ENCODE measurements at places on chromosomes 12 and 14.
A peak's percentile ranks its signal among the peaks of the same experiment; 100 is the strongest.

DNA sequence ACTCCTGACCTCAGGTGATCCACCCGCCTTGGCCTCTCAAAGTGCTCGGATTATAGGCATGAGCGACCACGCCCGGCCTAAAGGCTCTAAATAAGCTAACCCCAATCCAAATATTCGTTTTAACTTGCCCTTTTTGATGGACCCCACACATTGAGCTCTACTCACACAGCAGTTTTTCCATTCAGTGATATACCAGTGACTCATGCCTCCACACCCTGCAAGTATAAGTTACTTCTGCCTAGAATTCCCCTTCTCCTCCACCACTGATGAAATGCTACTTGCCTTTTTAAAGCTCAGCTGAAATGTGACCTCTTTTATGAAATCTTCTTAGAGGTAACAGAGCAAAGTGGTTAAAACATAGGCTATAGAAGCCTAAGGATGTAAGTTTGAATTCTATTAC is 68.8 kb downstream of the EXOC5 start:
- H3K4me1 ChIP-seq, result no peaks in the 10 kb centered on the region
- no peak overlapping the region for H3K27ac ChIP-seq
- H3K36me3 ChIP-seq, result no peaks in the 10 kb centered on the region

GRCh38 chr12:9619411-9620179 is 11.9 kb upstream of the KLRB1 start:
- no peak overlapping the region for H3K27ac ChIP-seq
- DNase-seq, result no peak
- no peaks in the 10 kb centered on the region for H3K36me3 ChIP-seq
- no peaks in the 10 kb centered on the region for H3K4me1 ChIP-seq

DNA sequence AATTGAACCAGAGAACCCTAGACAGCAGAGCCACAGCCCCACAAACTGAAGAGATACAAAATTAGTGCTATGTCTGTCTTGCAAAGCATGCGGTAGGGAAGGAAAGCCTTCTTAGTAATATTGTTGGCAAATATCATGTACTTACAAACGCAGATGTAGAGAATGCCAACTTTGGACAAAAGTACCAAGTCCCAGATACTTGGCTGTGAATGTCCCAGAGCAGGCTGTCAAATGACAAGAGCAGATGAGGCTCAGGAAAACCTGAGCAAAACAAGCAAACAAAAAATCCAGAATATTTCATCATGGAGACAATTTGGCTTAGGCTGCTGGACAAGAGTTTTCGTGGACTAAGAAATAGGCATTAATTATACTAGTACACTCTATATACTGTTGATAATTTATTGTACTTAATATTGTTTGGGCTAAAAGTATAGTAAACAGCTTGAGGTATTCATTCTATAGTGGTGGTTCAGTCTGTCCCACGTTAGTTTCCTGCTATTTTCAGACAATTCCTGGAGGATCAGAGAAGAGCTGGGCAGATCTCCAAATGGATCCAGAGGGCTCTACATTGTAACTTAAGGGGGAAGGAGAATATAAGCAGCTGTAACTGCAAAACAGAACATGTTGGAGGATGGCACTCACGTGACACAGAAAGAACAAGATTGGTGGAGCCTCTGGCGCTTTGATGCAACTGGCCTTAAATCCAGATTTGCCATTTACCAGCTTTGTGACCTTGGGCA is 329.8 kb downstream of the ATP23 start:
- no peaks in the 10 kb centered on the region for H3K27me3 ChIP-seq
- H3K4me1 ChIP-seq, result no peaks in the 10 kb centered on the region
- H3K27ac ChIP-seq, result no peak overlapping the region
- DNase-seq, result no peak
- H3K4me3 ChIP-seq, result no peak overlapping the region
- no peaks in the 10 kb centered on the region for H3K36me3 ChIP-seq

DNA sequence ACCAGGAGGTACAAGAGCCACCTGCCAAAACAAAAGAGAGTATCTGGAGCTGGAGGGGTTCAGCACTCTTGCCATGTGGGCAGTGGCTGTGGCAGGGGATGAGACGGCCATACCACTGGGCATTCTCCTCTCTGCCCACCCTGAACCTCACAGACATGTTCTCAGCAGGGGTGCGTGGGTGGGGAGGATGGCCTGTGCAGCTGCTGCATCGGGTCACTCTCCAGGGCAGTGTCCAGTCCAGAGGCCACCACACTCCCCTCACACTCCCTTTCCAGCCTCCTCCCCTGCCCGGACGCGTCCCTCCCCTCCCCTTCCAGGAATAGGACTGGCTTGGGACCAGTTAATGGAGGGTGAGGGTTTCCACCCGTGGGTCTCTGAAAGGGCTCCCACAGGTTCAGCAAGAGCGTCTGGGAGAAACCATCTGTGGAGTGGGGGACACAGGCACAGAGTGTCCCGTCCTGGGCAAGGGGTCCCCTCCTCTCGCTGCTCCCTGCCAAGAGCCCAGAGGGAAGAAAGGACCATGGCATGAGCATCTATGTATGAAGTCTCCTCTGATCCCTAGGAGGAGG is 501 bp downstream of the C1R start:
- peak overlapping the region; percentile 1 for H3K4me3 ChIP-seq
- peak; percentile 42 for DNase-seq
- H3K36me3 ChIP-seq, result peaks cover 25% of the 10 kb centered on the region
- H3K27me3 ChIP-seq, result no peaks in the 10 kb centered on the region

DNA sequence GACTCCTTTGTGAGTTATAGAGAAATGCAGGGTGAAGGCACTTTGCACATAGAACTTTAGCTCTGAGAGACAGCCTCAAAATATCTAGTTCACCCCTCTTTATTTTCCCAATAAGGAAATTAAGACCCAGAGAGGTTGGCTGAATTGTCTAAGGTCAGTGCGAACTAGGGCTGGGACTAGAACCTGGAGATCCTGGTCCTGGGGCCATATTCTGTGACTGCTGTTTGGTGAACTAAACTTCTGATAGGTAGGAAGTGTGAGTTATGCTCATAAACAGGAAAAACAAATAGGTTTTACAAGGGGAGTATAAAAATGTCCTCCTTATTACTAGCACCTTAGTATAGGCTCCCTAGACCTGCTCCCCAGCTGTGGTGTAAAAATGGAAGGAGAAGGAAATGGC is 53.9 kb downstream of the DAD1 start:
- no peak overlapping the region for H3K27ac ChIP-seq
- no peaks in the 10 kb centered on the region for H3K36me3 ChIP-seq
- no peaks in the 10 kb centered on the region for H3K27me3 ChIP-seq
- no peak overlapping the region for H3K4me3 ChIP-seq
- no peak for DNase-seq
- H3K4me1 ChIP-seq, result peaks cover 6% of the 10 kb centered on the region

GRCh38 chr14:51862176-51862796 is 1.9 kb downstream of the GNG2 start:
- peaks cover 12% of the 10 kb centered on the region for H3K4me1 ChIP-seq
- no peak overlapping the region for H3K27ac ChIP-seq
- no peaks in the 10 kb centered on the region for H3K36me3 ChIP-seq
- DNase-seq, result no peak
- no peaks in the 10 kb centered on the region for H3K27me3 ChIP-seq
- peak overlapping the region; percentile 71 for H3K4me3 ChIP-seq

DNA sequence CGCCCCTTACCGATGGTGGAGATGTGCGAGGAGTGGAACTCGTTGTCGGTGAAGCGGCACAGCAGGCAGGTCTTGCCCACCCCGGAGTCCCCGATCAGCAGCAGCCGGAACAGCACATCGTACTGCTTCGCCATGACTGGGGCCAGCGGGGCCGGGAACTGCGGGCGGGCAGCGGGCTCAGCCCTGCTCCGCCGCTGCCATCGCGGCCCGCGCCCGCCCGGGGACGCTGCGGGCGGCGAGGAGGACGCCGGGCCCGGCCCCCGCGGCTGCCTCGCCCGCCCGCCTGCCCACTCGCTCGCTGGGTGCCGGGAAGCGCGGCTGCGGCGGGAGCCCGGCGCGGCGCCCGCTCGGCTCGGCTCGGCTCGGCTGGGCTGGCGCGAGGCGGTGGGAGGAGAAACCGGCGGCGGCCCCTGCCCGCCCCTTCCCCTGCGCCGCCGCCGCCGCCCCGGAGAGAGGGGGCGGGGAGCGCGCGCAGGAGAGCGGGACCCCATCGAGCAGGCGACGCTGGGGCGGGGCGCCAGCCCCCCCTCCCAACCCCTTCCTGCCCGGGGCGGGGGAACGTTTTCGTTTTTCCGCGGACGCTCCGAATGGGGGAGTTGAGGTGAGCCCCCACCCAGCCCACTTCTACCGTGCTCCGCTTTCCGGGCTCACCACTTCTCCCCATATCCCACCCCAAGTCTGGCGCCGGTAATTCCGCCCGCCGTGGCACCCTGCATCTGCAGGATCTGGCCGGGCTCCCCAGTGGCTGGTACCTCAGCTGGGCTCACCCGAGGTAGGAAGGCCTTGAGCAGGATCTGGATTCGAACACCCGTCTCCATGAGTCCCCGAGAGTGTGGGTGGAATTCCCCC is at the start of gene RAB15:
Gene RAB15 (minus strand): TSS at position 394 of the 849 bp plus-strand sequence. CDS start 260 bp downstream, at position 134.
- H3K4me3 ChIP-seq, result peak within 1 kb of the TSS; percentile 74
- H3K4me1 ChIP-seq, result peaks cover 4% of the 10 kb centered on the region
- no peaks in the 10 kb centered on the region for H3K27me3 ChIP-seq
- DNase-seq, result peak; percentile 31

DNA sequence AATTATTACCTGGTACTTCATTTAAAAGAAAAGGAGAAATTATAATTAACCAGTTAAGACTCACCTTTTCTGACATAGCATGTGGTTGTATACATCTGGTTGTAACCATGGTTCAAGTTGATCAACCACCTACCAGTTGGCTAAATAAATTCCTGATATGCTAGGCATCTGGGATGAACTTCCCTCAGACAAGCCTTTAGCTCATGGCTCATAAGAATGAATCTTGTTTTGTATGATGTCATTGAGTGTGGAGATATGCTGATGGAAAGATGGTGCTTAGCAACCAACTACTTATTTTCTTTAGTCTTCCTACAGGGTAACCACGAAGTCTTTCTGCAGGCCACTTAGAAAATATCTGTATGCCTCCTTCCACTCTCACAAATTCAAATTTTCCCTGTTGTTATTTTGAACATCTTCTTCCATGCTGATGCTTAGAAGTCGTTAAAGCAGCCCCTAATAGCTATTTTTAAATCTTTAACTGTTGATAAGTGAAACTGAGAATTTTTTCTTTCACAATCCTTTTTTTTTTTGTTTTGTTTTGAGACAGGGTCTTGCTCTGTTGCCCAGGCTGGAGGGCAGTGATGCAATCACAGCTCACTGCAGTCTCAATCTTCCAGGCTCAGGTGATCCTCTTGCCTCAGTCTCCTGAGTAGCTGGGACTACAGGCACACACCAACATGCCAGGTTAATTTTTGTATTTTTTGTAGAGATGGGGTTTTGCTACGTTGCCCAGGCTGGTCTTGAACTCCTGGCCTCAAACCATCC is 51.9 kb upstream of the PTHLH start:
- H3K4me3 ChIP-seq, result no peak overlapping the region
- H3K36me3 ChIP-seq, result no peaks in the 10 kb centered on the region
- no peak for DNase-seq
- H3K27me3 ChIP-seq, result no peaks in the 10 kb centered on the region
- no peak overlapping the region for H3K27ac ChIP-seq
- H3K4me1 ChIP-seq, result no peaks in the 10 kb centered on the region

GRCh38 chr12:4954621-4955354 is 45.1 kb downstream of the KCNA1 start:
- H3K36me3 ChIP-seq, result no peaks in the 10 kb centered on the region
- no peak overlapping the region for H3K4me3 ChIP-seq

GRCh38 chr14:75088566-75089373 is 19.3 kb downstream of the ZC2HC1C start:
- no peaks in the 10 kb centered on the region for H3K4me1 ChIP-seq
- peak; percentile 35 for DNase-seq
- no peaks in the 10 kb centered on the region for H3K27me3 ChIP-seq
- no peak overlapping the region for H3K27ac ChIP-seq
- H3K4me3 ChIP-seq, result no peak overlapping the region

GRCh38 chr12:25625146-25625545 is 72.1 kb upstream of the LMNTD1 start:
- no peak overlapping the region for H3K4me3 ChIP-seq
- no peaks in the 10 kb centered on the region for H3K36me3 ChIP-seq

GRCh38 chr12:40691913-40692764 is at the start of gene CNTN1:
Gene CNTN1 (plus strand): TSS chr12:40692439.
- H3K4me1 ChIP-seq, result peaks cover 9% of the 10 kb centered on the region
- no peaks in the 10 kb centered on the region for H3K36me3 ChIP-seq
- no peak within 1 kb of the TSS for H3K27ac ChIP-seq
- peaks cover 31% of the 10 kb centered on the region for H3K27me3 ChIP-seq
- H3K4me3 ChIP-seq, result peak within 1 kb of the TSS; percentile 43

DNA sequence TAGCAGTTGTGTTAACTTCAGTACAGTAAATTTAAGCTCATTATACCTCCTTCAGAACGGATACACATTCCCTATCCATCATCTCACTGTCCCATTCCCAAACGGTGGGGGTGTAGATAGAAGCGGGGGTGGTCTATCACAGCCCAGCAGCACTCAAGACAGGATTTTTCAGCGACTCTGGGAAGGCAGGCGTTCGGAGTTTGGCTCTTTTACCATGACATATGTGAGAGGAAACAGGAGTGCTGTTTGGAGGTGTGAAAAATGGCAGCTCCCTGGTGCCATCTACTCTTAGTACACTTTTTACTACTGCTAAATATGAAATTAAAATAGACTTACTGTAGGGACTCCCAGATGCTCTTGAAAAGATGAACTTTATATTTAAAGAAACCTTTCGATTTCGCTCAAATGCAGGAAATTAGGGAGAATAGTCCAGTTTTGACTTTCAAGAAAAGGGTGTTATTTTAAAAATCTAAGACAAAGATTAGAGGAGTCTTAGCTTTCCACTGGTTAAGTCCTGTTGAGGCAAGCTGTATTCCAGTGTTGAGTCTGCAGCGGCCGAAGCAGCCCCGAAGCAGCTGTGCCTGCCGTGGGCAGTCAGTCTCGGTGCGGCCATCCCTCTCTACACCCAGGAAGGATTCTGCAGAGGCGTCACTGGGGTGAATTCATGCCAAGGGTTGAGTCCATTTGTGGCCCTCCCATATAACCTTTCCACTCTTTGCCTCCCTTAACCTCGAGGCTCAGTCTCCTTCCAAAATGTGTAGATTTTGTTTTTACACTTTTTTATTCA is 42.1 kb downstream of the KCNMB4 start:
- no peak overlapping the region for H3K4me3 ChIP-seq
- H3K27ac ChIP-seq, result no peak overlapping the region
- no peaks in the 10 kb centered on the region for H3K36me3 ChIP-seq
- no peak for DNase-seq
- H3K27me3 ChIP-seq, result no peaks in the 10 kb centered on the region
